ENCODE measurements at places on chromosomes 7 and 10.

- no peak for DNase-seq
Observed at GRCh38 chr10:86086418-86086817, 280.2 kb downstream of the GRID1 start.

- no peak for DNase-seq
Observed at GRCh38 chr10:83965473-83965872, 173.8 kb upstream of the GHITM start.

GRCh38 chr7:99789441-99790070, 5.6 kb upstream of the CYP3A4 start:
- DNase-seq: peak; percentile 60

DNA sequence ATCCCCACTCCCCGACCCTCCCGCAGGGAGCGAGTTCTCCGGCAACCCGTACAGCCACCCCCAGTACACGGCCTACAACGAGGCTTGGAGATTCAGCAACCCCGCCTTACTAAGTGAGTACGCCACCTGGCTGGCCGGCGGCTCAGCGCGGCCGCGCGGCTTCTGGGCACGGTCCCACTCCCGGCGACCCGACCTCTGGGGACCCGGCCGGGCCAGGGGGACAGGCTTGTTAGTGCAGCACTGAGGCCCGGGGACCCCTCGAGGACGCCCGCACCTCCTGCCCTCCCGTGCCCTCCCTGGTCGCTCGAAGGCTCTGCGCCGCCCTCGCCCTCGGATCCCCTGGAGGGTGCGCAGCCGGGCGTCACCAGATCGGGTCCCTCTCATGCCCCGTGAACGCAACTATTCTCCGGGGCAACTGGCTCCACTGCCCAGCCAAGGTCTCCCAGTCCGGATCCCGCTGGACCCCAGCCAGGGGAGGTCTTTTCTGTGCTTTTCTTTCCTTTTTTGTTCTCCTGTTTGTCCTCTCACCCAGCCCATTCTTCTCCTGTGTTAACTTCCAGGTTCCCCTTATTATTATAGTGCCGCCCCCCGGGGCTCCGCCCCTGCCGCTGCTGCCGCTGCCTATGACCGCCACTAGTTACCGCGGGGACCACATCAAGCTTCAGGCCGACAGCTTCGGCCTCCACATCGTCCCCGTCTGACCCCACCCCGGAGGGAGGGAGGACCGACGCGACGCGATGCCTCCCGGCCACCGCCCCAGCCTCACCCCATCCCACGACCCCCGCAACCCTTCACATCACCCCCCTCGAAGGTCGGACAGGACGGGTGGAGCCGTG, 81.8 kb downstream of the PAX2 start:
- DNase-seq: peak; percentile 10

GRCh38 chr7:30744075-30744417, 7.9 kb upstream of the INMT start:
- DNase-seq: no peak

GRCh38 chr10:80529604-80530003, 8.1 kb upstream of the SH2D4B start:
- no peak for DNase-seq

DNA sequence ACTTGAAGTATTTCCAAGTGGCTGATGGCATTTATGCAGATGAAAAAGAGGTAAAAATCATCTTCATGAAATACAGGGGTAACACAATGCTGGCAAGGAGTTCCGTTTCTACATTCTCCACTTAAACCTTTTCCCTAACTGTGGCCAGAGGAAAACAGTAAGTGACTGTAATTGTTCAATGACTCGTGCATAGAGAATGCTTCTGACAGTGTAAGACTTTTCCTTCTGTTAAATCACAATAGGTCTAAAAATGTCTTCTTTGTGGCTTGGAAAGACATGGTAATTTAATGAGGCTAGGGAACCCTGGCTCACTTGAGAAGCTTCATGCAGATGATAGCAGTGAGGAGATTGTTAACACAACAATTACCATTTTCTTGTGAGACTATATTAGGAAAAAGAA, 50.3 kb upstream of the RSU1 start:
- peak; percentile 73 for DNase-seq

GRCh38 chr7:135713836-135714470, 14.0 kb downstream of the SLC13A4 start:
- peak; percentile 73 for DNase-seq

DNA sequence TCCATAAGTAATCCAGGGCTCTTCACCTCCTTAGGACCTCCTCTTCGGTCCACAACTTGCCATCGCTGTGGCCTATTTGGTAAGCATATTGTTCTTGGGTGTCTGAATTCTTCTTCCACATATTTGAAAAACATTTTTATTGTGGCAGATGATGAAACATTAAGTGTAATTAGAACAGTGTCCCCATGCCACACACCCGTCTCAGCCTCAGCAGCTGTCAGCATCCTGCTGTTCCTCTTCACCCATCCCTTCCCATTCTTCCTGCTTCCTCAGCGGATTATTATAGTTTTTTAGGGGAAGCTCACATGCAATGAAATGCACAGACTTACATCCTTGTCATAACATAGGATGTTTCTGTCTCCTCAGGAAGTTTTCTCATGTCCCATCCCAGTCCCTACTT, 20.1 kb downstream of the TDRD1 start:
- DNase-seq: no peak

DNA sequence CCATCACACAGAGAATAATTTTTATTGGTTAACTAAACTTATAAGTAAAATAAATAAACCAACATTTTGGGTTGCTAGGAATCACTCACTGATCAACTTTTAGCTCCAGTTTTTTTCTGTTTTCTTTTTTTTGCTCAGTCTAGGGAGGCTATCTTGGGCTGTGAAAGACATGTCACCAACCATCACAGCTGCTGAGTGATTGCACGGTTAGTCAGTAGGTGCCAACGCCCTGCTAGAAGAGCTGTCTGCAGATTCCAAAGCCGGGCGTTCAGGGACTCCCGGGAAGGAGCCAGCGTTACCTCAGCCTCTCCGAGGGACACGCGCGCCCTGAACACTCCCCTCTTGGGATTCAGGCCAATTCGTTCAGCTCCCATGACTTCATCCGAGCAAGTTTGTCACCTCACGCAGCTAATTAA, 604 bp upstream of the STAM start:
- peak; percentile 97 for DNase-seq

GRCh38 chr10:5581670-5582566, 57.2 kb downstream of the CALML3 start:
- no peak for DNase-seq

DNA sequence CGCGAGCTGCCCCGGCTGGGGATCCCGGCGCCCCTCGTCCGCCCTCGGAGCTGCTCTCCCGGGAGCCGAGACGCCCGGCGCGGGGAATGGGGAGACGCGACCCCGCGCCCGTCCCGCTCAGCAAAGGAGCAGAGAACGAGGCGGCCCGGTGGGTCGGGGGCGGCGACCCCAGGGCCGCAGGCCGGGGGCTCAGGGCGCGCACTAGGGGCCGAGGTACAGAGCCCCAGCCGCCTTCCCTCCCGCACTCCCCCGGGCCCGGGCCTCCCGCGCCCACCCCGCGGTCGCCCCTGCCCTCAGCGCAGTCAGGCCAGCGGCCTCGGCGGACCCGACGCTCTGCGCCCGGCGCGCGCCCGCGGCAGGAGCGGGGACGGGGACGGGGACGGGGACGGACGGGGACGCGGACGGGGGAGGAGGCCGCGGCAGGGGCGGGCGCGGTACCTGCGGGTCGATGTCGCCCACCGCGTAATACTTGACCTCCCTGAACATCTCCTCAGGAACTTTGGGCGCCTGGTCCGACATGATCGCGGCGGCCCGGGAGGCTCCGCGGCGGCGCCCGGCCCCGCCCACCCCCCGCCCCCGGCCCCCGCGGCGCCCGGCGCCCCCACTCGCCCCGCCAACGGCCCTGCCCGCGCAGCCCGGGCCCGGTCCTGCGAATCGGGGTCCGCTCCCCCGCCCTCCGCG, 373 bp downstream of the PAXIP1 start:
- DNase-seq: peak; percentile 64

DNA sequence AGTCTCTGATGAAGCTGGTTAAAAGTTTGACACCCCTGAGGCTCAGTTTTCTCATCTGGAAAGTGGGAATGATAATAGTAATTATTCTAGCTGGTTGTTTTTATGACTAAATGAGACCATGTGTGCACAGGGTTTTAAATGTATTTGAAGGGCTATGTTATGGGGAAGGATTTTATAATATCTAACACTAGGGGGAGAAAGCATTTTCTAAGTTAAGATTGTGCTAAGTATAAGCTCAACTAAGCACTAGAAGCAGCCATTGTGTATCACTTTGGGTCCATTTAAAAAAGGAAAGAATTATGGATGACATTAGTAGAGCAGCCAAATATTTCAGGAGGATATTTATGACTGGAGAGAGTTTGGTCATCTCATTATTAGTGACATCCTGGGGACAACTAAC, 49.5 kb upstream of the CREB5 start:
- DNase-seq: peak; percentile 16

GRCh38 chr10:124688889-124689670, 55.1 kb downstream of the FAM53B start:
- no peak for DNase-seq

GRCh38 chr7:131197920-131198615, 129.6 kb upstream of the MKLN1 start:
- peak; percentile 80 for DNase-seq

GRCh38 chr10:49072166-49072885, 43.0 kb downstream of the VSTM4 start:
- no peak for DNase-seq

DNA sequence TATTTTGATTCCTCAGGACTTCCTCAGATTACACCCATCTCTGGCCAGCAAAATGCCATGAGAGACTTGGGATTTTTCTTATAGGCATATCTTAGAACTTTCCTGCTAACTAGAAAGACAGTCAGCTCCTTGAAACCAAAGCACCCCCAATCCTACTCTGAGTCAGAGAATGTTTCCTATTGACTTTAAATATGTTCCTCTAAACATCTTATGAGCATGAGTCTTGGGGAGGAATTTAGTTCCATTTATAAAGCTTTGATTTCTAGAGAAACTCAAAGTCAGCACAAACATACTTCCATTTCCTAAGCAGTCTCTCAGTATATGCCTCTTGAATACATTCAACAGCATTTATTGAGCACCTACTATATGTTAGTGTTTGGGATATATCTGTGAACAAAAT, 128.5 kb downstream of the INHBA start:
- peak; percentile 63 for DNase-seq

GRCh38 chr10:7230951-7231350, 179.9 kb downstream of the SFMBT2 start:
- peak; percentile 2 for DNase-seq

- no peak for DNase-seq
Observed at GRCh38 chr10:77062381-77062780, 575.2 kb downstream of the KCNMA1 start.

GRCh38 chr7:78489476-78490240, 691.1 kb downstream of the PHTF2 start:
- DNase-seq: peak; percentile 42

GRCh38 chr10:61923210-61923949, 21.9 kb downstream of the ARID5B start:
- DNase-seq: peak; percentile 73

DNA sequence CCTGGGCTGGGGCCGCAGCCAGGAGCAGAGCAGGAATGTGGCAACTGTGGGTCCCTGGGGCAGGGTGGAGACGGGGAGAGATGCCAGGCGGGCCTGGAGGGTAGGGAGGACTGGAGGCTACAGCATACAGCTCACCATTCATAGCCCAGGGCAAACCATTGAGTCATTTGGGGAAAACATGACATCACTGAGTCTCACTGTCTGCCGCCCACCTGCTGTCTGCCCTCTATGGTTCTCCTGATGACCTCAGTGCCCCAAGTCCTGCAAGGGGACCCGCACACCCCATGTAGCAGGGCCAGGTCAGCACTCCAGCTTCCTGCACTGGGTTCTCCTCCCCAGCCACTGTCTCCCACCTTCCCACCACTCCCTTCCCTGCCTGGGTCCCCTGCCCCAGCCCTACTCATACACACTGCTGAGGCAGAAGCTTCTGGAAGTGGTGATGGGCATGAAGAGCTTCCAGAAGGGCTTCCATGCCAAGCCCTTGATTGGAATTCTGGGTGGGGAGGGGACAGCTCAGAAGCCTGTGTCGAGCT, 10.4 kb downstream of the CHST3 start:
- DNase-seq: peak; percentile 96

GRCh38 chr10:35516102-35516670, 89.0 kb upstream of the GJD4 start:
- DNase-seq: no peak

GRCh38 chr7:46492466-46492865, 571.4 kb upstream of the IGFBP3 start:
- no peak for DNase-seq

GRCh38 chr7:151206914-151207313, 3.4 kb downstream of the H2BK1 start:
- no peak for DNase-seq

GRCh38 chr7:85561706-85562105, 374.9 kb upstream of the SEMA3D start:
- no peak for DNase-seq

- peak; percentile 47 for DNase-seq
Observed at GRCh38 chr10:3887404-3887803, 102.4 kb upstream of the KLF6 start.

- peak; percentile 53 for DNase-seq
Observed at GRCh38 chr10:31133792-31134310, 102.2 kb upstream of the ZNF438 start.

DNA sequence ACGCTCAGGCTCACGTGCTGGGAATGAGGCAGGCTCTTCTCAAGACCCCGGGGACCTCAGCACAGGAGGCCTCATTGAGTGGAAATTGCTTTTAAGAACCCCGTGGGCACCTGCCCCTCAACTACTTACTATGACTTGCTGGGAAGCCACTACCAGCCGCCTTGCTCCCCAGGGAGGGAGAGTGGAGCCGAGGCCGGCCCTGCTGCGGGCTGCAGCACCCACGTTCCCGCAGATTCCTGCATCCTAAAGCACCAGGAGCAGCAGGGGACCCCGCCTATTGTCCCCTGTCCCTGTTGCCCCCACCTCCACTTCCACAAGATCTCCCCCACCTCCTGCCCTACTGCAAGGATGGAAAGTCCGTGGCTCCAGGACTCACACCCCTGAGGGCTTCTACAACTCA, 541.6 kb upstream of the PFKP start:
- no peak for DNase-seq

DNA sequence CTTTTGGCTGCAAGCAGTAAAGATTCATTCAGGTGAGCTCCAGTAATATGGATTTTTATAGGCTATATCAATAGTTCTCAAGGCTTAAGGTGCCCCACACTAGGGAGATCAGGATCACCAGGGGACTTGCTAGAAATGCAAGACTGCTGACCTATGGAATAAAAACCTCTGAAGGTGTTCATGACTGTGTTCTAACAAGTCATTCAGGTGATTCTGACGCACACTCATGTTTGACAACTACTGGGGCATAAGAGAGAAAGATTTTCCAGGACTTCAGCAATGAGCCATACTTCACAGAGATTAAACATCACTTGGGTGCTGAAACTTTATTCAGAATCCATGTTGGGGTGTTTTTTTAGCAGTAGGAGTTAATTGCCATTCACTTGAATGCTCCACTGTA, 4.8 kb upstream of the TAS2R38 start:
- DNase-seq: no peak

- no peak for DNase-seq
Observed at GRCh38 chr7:109322833-109323232, 753.2 kb downstream of the DNAJB9 start.

DNA sequence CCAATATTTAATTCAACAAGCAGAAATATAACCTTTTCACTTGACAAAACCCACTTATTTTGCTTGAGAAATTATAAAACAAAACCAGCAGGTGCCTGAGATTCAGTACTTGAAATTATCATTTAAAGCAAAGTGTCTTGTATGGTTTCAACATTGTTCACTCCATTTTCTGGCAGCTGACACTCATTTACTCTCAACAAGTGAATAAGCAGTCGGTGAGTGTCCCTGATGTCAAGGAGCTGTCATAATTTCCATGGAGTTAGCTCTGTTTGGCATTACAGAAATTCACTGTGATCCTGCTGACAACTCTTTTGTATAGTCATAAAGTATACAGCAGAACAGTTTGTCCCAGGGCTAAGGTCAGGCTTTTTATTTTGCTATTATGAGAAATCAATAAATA, 490.0 kb downstream of the CNTNAP2 start:
- no peak for DNase-seq
